Right kidney (tissue), 9 donors: ENCODE measurements at places on chromosomes 1 and 21.

GRCh38 chr1:14320518-14320917, 278.0 kb upstream of the KAZN start:
- no peak for DNase-seq

DNA sequence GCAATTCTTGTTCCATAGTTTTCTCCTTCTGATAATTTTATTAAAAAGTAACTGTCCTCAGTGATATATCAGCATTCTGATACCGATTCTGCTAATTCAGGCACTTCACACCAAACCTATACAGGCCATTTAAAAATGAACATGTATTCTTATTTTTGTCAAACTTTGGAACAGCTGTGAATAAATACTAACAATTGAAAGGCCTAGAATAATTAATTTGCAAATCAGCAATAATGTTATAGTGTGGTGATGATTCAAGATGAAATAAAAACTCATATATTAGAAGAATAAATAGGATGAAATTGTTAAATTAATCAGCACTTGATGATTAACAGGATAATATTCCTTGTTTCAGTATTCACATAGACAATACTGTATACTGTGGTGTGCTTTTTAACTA, 9.9 kb downstream of the CDKN2C start:
- no peak for DNase-seq

DNA sequence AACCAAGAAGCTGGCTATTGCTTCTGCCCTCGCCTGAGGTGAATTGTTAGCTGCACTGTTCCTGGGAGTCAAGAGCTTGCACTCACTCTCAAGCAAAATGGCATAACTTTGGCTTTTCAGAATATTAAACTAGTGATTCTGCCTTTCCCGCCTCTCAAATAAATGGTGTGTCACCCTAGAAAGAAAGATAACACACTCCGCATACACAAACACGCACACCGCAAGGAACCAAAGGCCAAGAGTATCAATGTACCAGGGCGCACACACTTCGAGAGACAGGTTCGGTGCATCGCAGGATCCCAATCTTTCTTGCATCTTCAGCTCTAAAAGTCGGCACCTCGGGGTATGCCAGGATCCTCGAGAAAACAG, 470 bp upstream of the RTCA start:
- DNase-seq = peak; percentile 85

DNA sequence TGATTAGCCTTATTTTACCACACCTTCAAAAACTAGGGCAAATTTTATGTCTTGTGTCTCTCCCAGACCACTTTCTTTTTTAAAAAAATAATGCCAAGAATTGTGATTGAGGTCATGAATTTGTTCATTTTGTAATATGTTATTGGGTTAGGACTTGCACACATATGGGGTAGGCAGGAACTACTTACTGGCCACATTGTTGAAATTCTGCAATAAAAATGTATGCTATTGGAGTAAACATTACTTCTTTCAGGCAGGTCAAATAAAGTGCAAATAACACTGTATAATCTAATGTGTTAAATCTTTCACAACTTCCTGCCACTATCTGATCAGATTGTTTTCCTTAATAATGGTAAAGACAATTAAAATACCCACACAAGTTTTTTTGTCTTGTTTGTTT, 166.6 kb upstream of the COL11A1 start:
- DNase-seq = no peak

GRCh38 chr1:245058882-245059281, 95.9 kb upstream of the KIF26B start:
- no peak for DNase-seq

DNA sequence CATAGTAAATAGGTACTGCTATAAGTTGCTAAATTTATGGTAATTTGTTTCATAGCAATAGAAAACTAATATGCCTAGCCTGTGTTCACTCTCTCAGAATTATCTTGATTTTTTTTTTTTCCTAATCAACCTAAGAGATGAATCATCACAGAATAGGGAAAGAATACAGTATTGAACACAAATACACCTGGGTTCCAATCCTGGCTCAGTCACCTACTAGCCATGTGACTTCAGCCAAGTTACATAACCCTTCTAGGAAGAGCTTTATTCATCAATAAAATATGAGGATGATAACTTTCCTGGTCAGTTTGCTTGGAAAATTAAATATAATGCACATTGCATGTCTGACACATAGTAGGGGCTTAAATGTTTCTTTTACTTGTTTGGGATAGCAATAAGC, 279.5 kb downstream of the FOXD2 start:
- DNase-seq = no peak

DNA sequence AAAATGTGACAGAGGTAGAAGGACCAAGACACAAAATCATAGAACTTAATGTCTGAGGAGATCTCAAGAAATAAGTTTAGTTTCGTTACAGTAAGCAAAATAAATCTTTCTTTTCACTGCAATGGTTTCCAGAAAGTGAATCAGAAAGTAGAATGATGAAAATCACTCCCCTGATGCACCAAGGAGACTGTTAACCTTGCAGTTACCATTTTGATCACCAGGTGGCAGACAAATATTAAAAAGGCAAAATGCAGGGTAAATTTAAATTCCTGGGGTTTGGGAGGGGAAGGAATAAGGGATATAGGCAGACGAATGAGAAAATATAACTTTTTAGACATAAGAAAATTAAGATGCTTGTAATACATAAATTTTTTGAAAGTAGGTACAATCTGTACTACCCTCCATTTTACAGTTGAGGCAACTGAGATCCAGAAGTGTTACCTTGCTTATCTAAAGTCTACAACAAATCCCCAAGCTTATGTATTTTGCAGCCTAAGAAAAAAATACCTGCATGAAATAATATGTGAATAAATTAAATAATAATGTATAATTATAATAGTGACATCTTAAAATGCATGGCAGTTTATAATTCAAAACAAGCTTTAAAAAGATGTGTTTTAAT, 253.2 kb downstream of the CRB1 start:
- DNase-seq = no peak

GRCh38 chr1:114718661-114719423, 2.3 kb upstream of the NRAS start:
- DNase-seq = no peak

- DNase-seq = peak; percentile 20
These were observed 97.4 kb downstream of the SYF2 start for GRCh38 chr1:25134801-25135461.

- DNase-seq = no peak
These were observed 409.8 kb downstream of the DISC1 start for GRCh38 chr1:232036181-232036933.

GRCh38 chr21:35015435-35016024, 33.6 kb downstream of the RUNX1 start:
- no peak for DNase-seq

GRCh38 chr21:31874812-31875212, 2.0 kb downstream of the HUNK start:
- DNase-seq = peak; percentile 66

GRCh38 chr21:15281714-15282113, 216.9 kb upstream of the NRIP1 start:
- no peak for DNase-seq

DNA sequence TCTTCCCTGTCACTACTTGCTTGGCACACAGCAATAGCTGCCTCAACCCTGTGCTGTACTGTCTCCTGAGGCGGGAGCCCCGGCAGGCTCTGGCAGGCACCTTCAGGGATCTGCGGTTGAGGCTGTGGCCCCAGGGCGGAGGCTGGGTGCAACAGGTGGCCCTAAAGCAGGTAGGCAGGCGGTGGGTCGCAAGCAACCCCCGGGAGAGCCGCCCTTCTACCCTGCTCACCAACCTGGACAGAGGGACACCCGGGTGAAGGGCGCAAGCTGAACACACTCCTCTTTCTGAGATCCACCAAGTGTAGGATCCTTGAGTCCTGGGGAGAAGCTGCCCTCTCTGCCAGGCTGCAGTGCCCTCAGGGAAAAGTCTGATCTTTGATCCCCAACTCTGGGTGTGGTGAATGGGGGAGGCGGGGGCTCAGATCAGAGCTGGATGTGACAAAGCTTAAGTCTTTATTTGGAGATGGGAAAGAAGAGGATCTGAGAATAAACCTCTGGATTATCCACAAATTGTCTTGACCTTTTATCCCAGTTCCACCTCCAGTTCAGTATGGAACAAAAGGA, 1.2 kb downstream of the RXFP4 start:
- DNase-seq = no peak

DNA sequence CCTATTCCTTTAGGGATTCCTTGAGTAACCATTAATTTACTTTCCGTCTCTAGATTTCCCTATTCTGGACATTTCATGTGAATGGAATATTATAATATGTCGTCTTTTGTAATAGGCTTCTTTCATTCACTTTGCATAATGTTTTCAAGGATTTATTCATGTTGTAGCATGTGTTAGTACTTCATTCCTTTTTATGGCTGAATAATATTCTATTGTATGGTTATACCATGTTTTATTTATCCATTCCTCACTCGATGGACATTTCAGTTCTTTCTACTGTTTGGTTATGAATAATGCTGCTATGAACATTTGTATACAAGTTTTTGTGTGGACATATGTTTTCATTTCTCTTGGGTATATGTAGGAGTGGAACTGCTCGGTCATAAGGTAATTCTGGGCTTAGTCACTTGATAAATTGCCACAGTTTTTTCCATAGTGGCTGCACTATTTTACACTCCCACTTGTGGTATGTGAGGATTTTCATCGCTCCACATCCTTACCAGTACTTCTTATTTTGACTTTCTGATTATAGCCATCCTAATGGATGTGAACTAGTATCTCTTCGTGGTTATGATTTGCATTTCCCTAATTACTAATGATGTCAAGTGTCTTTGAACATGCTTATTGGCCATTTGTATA, 17.7 kb downstream of the PPP2R5A start:
- no peak for DNase-seq

DNA sequence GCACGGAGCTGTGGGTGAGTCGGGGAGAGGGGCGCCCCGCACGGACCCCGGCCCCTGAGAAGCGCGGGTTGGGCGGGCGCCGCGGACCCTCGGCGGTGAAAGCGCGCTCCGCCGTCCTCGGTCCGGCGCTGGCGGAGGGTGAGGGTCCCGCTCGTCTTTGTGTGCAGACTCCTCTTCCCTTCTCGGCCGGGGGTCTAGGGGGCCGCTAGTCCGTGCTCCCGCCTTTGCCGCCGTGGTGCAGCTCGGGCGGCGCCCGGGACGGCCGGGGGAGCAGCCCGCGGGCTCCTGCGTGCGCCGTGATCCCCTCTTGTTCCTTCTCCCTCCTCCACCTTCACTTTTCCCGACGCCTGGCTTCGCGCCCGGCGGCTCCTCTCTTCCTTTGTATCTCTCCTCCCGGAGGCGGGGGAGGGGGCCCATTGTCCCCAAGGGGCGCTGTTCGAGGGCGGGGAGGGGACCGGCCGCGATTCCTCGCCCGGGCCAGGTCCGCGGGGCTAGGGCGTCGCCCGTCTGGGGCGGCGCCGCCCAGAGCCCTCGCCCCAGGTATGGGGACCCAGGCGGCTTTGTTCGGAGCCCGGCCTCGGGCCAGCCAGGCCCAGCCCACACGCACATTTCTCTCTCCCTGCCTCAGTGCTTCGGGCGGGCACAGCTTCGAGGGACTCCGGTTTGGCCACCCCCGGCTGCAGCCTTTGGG, 519 bp downstream of the FNBP1L start:
- peak; percentile 97 for DNase-seq

DNA sequence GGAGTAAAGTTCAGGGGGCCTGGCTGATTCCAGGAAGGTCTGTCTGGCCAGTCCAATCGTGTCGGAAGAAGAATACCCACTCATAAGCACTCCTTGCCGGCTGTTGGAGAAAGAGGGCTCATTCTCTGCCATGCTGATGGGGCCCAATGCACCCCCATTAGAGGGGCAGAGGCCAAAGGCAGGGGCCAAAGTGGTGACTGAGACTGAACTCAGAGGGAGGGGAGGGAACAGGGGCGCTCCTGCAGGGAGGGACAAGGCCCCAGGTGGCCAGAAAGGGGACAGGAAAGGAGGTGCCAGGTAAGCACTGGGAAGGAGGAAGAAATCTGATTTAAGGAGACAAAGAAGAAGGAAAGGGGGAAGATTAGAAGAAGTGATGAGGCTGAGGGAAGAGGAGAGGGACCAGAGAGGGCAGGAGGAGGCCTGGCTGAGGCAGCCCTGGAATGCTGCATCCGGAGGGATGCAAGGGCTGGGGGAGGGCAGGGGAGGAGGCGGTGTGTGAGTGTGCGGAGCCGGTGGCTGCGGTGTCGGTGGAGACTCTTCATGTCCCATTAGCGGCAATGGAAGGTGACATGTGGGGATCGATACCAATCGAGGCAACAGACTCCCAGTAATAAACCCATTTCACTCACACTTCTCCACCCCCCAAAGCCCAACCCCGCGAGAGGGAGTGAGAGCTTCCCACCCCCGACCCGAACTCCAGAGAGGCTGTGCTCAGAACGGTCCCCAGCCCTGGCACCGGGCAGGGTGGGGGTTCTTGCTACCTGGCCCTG, 12.0 kb upstream of the ETV3L start:
- DNase-seq = no peak

DNA sequence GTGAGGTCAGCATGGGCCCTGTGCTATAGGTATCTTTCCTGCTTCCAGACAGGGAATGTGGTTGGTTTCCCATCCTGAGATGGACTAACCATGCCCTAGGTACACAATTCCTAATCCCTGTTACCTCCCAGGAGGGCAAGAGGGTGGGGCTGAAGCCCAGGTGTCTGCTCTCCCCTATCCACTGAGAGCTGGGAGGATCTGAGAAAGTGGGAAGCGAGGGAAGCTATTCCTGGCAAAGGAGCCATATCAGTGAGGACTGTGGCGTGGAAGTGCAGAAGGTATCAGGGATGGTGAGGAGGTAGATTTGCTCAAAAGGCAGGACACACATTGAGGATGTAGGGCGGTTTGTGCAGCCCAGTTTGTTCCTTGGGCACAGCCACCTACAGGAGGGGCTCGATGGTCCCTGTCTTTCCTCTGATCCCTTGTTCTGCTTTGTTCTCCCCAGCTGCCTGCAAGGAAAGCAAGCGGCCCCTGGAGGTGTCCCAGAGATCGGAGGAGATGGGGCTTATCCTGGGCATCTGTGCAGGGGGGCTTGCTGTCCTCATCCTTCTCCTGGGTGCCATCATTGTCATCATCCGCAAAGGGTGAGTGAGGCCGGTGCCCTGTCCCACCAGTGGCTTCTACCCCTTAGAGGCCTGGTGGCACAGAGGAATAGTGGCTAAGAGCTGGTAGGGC, 48.1 kb downstream of the PTPRU start:
- no peak for DNase-seq

GRCh38 chr1:95140791-95141190, 23.6 kb downstream of the TLCD4 start:
- no peak for DNase-seq

DNA sequence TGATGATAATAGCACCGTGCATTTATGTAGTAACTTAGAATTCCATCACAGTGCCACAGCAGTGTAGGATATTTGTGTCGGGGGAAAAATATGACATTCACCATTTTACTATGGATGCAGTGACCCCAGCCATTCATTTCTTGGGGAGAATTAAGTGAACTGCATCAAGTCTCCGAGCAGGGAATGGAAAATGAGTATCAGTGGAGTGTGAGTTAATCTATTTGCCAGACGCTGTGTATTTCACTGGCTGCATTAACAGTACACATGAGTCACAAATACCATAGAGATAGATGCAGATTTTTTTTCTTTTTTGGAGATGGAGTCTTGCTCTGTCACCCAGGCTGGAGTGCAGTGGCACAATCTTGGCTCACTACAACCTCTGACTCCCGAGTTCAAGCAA, 33.8 kb upstream of the SLC45A1 start:
- DNase-seq = no peak

GRCh38 chr1:78690516-78690915, 40.9 kb downstream of the IFI44 start:
- DNase-seq = no peak
